ENCODE measurements at places on chromosomes 2 and 18.

GRCh38 chr18:75857558-75857957, 430.1 kb upstream of the SMIM21 start:
- DNase-seq = no peak

- DNase-seq = no peak
Measured at GRCh38 chr2:53635694-53636093, 131.9 kb upstream of the CHAC2 start.

DNA sequence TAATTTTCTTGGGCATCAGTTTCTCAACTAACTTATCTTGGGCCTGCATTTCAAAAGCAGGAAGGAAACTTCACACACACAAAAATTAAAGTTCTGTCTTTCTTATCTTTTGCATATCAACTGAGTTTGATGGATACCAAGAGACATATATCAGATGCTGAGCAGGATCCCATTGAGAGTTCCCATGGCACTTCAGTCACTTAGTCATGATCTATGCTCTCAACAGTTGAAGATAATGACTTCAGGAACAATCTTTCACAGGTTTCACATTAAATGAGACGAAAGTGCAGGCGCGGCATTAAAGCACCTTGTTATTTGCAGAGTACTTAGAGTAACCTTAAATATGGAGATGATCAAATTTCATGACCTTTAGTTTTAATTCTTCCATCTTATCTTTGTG, 2139.8 kb upstream of the CELF4 start:
- peak; percentile 12 for DNase-seq

- DNase-seq = no peak
Measured at GRCh38 chr2:174493549-174494331, 6.9 kb upstream of the GPR155 start.

- no peak for DNase-seq
Measured at GRCh38 chr2:110837446-110838409, 105.4 kb downstream of the ACOXL start.

DNA sequence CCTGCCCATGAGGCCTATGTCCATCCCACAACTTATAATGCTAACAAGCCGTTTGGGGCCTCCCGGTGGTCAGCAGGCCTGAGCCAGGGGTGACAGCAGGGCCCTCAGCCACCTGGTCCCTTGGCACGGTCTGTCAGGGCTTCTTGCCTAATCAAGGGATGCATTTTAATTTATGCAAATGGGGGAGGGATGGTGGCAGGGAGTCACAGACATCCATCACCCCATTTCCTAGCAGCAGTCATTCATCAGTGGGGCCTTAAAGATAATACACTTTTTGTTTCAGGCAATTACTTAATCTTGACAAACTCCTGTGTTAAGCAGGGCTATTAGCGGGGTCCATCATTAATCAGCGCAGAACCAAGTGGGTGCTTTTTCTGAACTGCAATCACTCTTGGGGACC, 174.5 kb downstream of the GLI2 start:
- no peak for DNase-seq

DNA sequence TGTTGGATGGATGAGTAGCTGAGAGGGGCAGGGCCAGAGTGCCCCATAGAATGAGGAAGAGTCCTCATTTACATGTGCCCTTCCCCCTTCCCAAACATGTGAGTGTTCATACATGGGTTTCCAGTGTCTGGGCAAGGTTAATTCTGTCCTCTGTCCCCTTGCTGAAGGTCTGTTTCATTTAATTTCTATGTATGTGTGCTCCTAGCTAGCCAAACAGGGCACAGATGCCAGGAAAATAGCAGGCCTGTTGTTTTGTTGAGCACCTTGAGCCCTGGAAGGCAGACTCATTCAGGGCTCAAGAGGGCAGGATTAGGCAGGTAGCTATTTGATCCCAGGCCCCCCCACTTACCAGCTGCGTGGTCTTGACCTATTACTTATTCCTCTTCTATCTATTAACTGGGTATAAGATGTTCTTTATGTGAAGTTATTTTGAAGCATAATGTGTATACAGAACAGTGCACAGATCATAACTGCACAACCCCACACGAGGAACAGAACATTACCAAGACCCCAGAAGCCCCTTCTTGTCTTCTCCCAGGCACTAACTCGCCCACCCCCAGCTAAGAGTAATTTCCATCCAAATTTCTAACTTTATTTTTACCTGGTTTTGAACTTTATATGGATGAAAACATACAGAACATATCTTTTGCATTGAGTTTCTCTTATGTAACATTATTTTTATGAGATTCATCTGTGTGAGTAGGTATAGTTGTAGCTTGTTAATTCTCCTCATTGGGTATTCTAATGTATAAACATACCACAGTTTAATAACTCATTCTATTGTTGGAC, 164.3 kb downstream of the RPIA start:
- no peak for DNase-seq

GRCh38 chr2:216666461-216667233, 28.7 kb downstream of the IGFBP5 start:
- DNase-seq = peak; percentile 73

DNA sequence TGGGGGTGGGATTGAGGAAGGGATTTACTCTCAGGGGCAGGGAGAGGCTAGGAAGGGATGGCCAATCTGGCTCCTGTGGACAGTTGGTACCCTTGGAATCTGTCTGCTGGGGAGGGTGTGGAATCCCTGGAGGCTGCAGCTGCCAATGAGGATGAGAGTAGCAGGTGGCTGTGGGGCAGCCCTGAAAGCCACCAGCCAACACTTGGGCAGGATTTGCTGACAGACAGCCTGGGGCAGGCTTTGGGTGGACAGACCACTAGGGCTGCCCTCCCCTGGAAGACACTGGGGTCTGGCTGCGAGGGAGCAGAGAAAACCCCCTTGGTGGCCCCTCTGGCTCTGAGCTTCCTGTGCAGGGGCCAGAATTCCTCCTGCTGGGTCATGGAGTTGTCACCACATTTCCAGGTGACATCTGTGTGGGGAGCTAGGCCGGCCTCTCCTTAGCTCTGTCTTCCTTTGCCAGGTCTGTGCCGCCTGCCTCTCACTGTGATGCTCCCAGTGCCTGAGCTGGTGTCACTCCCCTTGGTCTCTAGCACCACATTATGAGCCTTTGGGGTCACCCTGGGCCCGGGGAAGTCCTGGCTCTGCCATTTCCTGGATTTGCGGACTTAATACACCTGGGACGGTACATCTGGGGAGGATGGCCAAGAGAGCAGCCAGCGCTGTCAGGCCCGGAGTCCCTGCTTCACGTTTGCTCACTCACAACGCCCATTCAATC, 13.4 kb upstream of the ARHGEF4 start:
- DNase-seq = no peak

GRCh38 chr2:120638450-120638849, 97.2 kb upstream of the GLI2 start:
- DNase-seq = no peak

- DNase-seq = no peak
Measured at GRCh38 chr2:188503975-188504374, 212.3 kb downstream of the GULP1 start.

- DNase-seq = peak; percentile 12
Measured at GRCh38 chr2:11028407-11028916, 116.7 kb downstream of the KCNF1 start.

GRCh38 chr2:38533180-38533579, 69.5 kb downstream of the HNRNPLL start:
- DNase-seq = peak; percentile 24

DNA sequence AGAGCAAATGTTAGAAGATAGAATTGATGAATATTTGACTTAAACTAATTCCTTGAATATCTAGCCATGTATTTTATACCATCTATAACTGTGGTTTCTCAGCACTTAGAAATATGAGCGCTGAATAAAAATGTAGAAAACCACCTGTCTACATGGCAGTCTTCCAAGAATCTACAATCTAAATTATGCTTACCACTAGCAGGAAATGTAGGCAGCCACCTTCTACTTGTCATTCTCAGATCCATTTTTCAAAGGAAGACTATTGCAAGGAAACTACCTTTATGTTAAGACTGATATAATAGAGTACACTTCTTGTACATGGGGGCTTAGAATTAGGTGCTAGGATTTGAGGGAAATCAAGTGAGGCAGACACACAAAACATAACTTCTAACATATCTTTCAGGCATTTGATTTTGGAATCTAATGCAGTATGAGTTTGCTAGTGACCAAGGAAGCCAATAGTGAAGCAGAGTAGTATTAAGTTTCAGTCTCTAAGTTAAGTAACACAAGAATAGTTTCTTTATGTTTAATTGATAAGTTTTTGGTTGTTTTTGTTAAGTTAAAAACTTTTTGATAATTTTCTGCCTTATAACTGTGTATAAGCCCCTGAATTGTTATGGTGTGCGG, 175.9 kb upstream of the ITGA4 start:
- no peak for DNase-seq

- peak; percentile 22 for DNase-seq
Measured at GRCh38 chr2:241639385-241639784, 1.9 kb downstream of the ATG4B start.

- peak; percentile 71 for DNase-seq
Measured at GRCh38 chr2:68251855-68252399, 405 bp downstream of the PPP3R1 start.

DNA sequence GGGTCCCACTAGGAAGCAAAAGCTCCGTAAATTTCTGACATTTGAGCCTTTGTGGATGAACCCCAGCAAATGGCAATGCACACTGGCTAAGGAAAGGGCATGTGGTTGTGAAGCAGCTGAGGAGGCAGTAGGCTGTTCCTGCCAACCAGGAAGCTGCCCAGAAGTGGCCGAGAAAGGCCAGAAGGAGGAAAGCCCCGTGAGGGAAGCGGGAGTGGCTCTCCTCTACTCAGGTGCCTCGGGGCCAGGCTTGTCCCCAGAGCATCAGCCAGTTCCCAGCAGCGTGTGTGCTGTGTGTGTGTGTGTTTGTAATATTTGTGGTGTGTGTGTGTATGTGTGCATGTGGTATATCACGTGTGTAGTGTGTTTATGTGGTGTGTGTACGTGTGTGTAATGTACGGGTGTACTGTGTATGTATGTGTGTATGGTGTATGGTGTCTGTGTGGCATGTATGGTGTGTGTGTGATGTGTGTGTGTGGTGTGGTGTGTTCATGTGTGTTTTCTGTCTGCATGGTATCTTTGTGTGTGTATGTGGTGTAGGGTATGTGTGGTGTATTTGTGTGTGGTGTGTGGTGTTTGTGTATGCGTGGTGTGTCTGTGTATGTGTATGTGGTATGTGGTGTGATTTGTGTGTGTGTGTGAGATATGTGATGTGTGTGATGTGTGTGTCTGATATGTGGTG, 90.6 kb downstream of the APOB start:
- DNase-seq = peak; percentile 4

- peak; percentile 99 for DNase-seq
Measured at GRCh38 chr18:62881509-62882016, 166.2 kb downstream of the PHLPP1 start.

- DNase-seq = no peak
Measured at GRCh38 chr2:1028831-1029230, 78.2 kb downstream of the SNTG2 start.

DNA sequence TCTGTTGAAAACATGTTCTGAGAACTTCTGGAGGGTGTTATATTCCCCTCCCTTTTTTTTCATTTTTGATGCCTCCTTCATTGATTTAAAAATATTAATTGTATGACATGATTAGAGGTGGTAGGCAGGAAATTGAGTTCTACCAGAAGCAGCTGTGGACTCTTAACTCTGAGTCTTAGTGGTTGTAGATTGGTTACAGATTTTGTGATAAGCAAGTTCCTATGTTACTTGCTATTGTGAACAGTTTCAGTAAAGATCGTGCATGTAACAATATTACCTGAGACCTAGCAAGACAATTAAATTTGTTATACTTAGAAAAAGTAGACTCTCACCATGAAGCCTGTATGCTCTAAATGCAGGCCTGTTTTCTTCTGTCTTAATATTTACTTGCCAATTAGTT, 88.1 kb downstream of the PRPF40A start:
- no peak for DNase-seq

DNA sequence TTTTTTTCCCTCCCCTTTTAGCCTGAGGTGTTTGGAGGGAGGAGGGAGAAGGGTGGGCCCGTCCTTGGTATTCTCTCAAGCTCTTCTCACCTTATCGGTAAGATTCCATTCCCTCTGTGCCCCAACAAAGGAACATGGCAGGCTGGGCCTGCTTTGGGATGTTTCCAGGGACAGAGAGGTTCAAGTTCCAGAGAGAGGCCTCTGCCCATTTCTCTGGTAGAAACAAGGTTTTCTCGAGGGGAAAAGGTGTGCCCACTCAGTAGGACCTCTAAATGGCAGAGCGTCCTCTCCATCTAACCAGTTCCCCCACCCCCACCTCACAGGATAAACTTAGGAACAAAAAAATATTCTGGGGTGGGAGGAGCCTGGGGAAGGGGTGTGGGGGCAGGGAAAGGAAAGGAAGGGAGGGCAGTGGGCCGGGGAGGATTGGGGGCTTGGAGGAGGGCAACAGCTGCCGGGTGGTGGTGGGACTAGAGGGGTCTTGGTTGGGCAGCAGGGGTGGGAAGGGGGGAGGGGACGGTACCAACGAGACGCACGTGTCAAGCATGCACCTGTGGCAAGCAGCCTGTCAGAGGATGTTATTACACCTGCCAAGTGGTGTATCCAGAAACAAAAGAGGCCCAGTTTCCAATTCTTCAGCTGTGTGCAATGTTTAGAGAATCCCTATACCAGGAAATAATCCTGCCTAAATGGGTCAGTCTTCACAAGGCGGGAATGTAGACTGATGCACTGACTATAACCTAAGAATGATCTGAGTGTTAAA, 2.1 kb downstream of the PCBP1 start:
- peak; percentile 90 for DNase-seq

DNA sequence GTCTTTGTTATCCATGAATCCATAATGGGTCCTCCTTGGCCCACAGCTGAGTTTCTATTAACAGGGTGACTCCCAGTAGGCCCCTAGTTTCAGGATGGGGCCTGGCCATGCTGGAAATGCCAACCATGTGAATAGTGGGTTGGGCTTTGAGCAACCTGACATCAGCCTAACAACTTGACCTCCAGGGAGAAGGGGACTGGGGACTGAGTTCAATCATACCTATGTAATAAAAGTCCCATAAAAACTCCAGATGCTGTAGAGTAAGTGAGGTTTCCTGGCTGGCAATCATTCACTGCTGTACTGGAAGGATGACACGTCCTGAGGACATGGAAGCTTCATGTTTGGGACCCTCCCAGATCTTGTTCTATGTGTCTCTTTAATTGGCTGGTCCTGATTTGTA, 7.9 kb downstream of the REV1 start:
- DNase-seq = peak; percentile 58

DNA sequence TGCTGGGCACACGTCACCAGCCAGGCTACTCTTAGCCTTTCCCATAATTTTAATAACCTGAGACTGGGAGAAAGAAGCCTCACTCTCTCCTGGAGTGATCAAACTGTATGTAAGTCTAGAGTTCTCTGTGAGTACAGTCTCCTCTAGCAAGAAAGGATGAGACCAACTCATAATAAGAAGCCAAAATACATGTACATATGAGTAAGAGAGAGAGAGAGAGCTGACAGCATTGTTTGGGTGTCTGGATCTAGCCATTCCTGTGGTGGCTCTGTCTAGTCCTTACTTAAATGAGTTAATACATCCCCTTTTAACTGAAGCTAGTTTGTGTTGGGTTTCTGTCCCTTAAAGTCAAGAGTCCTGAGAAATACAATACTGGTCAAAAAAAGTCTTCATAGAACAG, 26.0 kb upstream of the ANXA4 start:
- no peak for DNase-seq

- no peak for DNase-seq
Measured at GRCh38 chr2:189337656-189338055, 103.6 kb upstream of the WDR75 start.

- peak; percentile 87 for DNase-seq
Measured at GRCh38 chr2:67446491-67446911, 49.4 kb downstream of the ETAA1 start.

GRCh38 chr2:79832511-79833234, 319.8 kb downstream of the CTNNA2 start:
- DNase-seq = peak; percentile 34

GRCh38 chr2:171317492-171318125, 116.2 kb downstream of the METTL8 start:
- no peak for DNase-seq
